ENCODE measurements at places on chromosomes 12 and 14.

DNA sequence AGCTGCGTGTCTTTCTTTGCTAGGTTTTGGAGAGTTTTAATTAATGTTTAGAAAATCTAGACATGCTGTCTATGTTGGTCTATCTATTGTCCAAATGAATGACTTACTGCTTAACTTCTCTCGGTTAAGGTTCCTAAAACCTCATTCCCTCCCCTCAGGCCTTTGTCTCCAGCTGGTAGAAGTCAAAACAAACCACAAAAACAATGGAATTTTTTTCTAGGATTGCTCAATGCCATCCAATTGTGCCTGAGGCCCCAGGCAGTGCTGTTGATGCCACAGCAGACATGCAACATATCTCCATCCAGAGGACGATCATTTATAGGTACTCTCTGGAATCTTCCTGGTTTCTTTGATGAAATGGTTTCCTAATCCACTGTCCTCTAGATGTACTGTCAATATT lies 448.2 kb upstream of the TBX3 start:
- no peak for DNase-seq

DNA sequence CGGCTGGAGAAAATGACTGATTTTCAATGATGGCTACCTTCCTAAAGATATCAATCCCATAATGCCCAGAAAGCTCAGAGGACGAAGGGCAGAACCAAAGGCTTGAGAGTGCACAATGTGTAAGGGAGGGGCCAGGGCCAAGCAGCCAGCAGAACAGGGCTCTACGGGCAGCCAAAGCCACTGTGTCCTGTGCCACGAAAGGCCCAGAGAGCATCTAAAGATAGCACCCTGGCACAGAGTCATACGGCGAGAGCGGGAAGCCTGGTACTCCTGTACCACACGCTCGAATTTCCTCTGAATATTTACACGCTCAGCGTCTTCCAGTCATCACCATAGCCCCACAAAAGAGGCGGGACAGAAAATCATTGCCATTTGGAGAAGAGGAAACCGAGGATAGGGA lies 39.5 kb downstream of the PRMT8 start:
- DNase-seq, result no peak

DNA sequence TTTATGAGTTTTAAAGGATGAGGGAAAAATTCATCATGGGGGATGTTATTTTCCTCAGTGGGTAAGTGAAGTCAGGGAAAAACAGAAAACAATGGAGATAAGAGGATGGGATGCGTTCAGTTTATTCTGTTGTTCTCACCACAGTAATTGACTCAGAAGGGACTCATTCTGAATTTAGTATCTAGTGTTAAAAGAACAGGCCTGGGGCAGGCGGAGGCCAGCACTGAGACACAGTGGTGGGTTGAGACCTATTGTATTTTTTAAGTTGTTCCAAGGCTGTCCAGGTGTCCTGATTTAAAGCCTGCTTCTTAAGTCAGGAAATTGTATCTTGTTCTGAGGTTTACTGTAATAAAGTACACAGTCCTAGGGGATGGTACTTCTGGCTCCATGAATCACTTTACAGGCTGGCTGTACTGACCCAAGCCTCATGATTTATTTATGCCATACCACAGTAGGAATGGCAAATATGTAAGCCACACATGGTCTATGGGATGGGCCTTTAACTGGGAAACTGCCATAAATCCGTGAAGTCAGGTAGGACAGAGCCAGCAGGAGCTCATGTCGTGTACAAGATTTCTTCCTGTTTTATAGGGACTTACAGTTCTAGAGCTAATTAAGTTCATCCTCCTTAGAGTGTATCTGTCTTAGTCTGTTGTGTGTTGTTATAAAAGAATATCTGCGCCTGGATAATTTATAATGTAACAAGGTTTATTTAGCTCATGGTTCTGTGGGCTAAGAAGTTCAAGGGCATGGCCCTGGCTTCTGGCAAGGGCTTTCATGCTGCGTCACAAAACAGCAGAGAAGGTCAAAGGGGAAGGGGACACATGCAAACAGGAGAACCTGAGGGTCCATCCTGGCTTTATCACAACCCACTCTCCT lies 244.1 kb downstream of the FBXL14 start:
- DNase-seq, result no peak

GRCh38 chr12:50518090-50518489 lies 13.3 kb downstream of the DIP2B start:
- no peak for DNase-seq

- DNase-seq, result no peak
Measured at GRCh38 chr12:124529565-124530276, 37.7 kb downstream of the NCOR2 start.

- DNase-seq, result no peak
Measured at GRCh38 chr12:25924491-25925001, 33.9 kb upstream of the RASSF8 start.

DNA sequence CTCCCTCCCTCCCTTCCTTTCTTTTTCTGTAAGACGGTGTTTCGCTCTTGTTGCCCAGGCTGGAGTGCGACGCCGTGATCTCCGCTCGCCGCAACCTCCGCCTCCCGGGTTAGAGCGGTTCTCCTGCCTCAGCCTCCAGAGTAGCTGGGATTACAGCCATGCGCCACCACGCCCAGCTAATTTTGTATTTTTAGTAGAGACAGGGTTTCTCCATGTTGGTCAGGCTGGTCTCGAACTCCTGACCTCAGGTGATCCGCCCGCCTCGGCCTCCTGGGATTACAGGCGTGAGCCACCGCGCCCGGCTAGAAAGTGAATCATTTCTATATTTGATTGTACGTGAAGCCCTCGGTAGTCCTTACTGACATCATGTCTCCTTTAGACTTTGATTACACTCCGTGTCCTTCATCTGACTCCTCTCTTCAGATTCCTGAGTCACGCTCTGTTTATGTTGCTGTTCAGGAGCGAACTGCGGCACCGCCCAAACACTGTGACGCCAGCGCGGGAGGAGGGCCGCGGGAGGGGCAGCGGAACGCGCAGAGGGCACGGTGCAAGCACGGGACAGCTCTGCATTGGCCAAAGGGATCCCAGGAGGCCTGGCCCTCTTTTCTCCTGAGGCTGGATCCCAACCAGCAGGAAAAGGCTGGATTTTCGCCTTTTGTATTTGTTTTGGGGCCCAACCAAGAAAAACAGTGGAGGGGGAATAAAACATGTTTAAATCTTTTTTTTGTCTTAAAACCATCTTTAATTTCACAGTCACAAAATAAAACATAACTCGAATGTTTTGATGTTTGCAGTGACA lies 538 bp upstream of the GABARAPL1 start:
- peak; percentile 73 for DNase-seq

DNA sequence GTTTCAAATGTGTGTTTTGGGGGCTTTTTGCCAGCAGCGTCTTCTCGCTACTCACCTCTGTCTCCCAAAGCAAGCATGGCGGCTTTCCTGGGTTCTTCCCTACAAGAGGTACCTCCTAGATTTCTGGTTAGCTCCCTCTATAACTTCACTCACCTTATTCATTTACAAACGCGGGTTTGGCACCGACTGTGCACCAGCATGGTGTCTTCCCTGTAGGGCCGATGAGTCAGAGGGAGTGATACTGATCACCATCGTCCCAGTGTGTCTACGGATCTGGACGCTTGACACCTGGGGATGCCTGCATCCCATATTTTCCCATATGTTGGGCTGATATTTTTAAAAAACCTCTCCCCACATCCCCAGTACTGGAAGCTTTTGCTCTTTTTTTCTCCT lies 8.0 kb upstream of the SERPINA12 start:
- DNase-seq, result no peak

- no peak for DNase-seq
Measured at GRCh38 chr12:42201063-42201462, 37.0 kb downstream of the YAF2 start.

GRCh38 chr14:72903716-72904115 lies 9.8 kb upstream of the DPF3 start:
- no peak for DNase-seq

DNA sequence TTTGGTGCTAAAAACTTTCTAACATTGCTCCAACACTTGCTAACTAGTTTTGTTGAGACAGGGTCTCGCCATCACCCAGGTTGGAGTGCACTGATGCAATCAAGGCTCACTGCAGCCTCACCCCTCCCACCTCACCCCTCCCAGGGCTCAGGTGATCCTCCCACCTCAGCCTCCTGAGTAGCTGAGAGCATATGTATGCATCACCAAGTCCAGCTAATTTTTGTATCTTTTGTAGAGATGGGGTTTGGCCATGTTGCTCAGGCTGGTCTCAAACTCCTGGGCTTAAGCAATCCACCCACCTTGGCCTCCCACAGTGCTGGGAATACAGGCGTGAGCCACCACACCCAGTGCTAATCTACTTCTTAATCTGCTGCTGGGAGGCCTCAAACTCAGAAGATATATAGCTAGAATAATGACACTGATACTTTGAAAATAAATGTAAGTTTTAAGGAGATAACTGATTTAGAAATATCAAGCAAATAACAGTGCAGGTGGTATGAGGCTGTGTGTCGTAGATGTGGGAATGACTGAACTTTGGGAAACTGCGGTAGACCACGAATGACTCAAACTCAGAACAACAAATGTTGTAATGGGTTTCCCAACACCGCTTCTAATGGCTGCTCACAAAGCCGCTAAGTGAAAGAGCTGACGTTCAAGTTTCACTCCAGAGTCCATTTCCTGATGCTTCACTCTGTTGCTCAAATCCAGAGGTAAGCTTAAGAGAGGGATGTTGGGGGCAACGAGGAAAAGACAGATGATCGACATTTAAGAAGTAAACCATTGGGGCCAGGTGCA lies 10.0 kb downstream of the TMCC3 start:
- DNase-seq, result no peak

GRCh38 chr14:92499234-92499633 lies 14.3 kb upstream of the RIN3 start:
- DNase-seq, result no peak

DNA sequence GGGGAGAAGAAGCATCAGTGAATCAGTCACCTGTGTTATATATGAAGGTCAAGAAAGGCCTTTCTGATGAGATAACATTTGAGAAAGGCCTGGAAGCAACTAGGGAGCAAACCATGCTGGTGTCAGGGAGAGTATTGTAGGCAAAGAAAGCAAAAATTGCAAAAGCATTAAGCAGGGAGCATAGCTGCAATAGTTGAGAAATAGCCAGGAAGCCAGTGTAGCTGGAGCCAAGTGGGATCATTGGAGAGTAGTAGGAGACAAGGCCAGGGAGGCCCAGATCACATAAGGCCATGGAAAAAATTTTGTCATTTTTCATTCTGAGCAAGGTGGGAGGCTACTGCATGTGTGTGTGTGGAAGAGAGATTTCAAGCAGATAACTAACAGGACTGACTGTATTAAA lies 18.8 kb upstream of the MAGOHB start:
- no peak for DNase-seq

GRCh38 chr14:59240356-59240755 lies 51.9 kb downstream of the DAAM1 start:
- no peak for DNase-seq

DNA sequence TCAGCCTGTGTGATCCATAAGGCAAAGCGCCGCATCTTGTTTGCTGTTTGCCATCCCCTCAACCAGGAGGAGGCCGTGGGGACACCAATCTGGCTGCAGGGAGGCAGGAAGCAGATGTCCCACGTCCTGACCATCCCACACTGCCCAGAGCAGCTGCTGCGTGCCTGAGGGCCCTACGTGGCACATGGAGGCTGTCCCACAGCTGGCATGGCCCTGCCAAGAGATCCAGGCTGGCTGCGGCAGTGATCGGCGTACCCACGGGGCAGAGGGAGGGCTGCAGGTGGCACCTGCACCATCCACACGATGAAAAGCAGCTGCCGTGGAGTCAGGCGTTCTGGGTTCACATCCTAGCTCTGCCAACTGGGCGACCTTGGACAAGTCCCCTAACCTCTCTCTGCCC lies 42.0 kb downstream of the NCOR2 start:
- DNase-seq, result no peak

DNA sequence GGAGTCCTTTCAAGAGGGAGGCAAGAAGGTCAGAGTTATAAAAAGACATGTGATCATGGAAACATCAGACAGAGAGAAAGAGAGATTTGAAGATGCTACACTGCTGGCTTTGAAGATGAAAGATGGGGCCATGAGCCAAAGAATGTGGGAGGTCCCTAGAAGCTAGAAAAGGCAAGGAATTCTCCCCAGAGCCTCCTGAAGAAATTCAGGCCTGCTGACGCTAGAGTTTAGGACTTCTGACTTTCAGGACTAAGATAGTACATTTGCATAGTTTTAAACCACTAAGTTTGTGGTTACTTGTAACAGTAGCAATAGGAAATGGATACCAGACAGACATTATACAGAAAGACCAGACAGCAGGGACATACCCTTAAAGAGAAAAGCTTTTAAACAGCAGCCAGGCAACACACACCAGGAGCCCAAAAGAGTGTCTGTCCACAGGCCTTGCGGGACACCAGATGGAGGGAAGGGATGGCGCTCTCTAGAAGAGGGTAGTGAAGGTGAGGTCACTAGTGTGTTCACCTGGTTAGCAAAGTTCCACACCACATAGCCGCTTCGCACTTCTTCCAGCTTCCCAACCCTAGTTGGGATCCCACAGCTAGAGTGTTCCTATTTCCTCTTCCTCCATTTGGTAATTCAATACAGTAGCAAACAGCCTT lies 29.7 kb upstream of the CEBPE start:
- no peak for DNase-seq

- no peak for DNase-seq
Measured at GRCh38 chr14:24172871-24173281, 996 bp downstream of the REC8 start.

DNA sequence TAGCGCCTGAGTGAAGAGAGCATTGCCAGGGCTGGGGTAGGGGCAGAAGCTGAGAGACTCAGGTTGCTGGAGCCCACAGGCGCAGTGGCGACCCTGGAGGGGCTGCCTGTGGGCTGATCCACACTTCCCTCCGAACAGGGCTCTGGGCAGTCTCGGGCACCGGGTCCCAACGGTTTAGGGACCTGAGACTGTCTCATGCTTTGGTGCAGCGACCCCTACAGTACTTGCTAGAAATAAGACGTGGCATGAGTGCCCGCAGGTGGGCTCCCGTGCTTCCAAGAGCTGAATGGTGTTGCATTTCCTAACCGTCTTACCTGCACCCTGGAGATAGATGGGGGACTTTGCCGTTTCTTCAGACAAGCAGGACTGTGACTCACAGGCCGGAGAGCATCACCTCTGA lies 57.4 kb downstream of the AACS start:
- DNase-seq, result no peak

- no peak for DNase-seq
Measured at GRCh38 chr12:77521508-77522115, 309.1 kb upstream of the NAV3 start.

- DNase-seq, result no peak
Measured at GRCh38 chr14:103296987-103297386, 37.0 kb upstream of the EIF5 start.

All from stimulated activated CD8-positive, alpha-beta memory T cell treated with anti-CD3 and anti-CD28 coated beads, Interleukin-7, amount 100 ng/mL, for 1 hour (primary cell).